DMS79 treated with DMSO at 0.1 percent for 48 hours (cell line): ENCODE measurements at places on chromosomes 6 and 20.

GRCh38 chr6:31479151-31479932 is 18.6 kb upstream of the MICB start:
- no peak for DNase-seq

GRCh38 chr6:19896693-19897010 is 59.5 kb downstream of the ID4 start:
- DNase-seq = no peak

DNA sequence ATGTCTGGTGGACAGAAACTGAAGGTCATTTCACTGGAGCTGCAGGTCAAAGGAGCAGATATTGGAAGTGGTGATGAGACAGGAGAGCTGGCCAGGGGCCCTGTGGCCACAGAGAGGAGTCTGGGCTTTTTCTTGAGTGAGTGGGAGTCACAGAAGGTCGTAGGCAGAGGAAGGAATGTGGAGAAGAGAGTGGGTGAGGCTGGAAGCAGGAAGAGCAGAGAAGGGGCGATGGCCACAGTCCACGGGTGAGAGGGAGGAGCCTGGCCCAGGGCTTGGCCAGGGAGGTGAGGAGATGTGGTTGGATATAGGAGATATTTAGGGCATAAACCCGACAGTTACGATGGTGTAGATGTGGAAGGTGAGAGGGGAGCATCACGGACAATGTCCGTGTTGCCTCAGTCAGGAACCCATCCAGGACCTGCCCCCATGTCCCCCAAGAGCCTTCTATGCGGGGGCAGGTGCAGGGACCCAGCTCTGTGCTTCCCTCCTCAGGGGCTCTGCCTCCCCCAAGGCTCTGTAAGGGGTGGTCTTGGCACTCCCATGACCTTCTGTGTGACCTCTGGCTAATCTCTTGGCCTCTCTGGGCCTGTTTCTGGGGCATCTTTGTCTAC is 150.5 kb upstream of the PTPN1 start:
- no peak for DNase-seq

DNA sequence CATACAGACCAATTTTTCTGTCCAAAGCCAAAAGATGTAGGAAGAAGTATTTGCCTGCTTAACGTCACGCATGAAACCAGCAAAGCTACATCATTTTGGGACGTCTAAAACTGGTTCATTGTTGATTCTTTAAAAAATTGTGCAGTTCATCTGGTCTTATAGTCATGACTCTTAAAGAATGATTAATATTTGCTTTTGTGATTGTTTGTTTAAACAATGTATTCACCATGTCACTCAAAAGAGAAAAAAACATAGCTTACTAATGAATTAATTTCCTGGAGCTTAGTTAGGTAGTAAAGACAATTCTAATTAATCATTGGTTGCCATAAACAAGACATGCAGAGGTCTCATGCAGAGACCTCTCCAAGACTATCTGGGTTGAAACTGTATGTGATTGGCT is 157.3 kb downstream of the RPS12 start:
- DNase-seq = no peak

GRCh38 chr6:153003366-153003690 is 819 bp upstream of the MTRF1L start:
- peak; percentile 69 for DNase-seq
